ENCODE measurements at places on chromosomes 4 and X.
A peak's percentile ranks its signal among the peaks of the same experiment; 100 is the strongest.

DNA sequence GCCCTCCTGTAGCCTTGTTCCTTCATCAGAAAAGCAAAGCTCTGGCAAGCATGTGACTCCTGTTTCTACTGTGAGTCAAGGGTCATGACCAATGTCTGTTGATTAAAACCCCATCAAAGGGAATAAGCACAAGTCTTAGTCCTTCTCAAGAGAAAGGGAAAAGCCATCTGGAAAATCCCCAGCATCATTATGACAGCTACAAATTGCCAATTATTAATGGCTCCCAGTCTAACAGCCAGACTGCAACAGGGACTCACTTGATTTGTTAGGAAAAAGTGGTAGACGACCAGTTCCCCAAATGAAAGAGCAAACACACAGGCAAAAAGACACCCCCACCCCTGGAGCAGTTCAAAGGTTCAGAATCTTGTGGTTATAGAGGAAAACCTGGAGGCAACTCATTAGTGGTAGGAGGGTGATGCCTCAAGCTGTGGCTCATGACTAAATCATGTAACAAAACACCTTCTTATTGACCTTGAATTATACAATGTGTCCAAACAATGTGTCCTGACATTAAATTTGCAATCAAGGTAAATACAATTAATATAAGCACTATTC lies 315.7 kb downstream of the HNRNPD start:
- DNase-seq, result no peak

- DNase-seq, result peak; percentile 96
Measured at GRCh38 chrX:154762537-154763296, at the start of gene DKC1. TSS of gene DKC1 (plus strand) at chrX:154762864. CDS start at chrX:154762966, 102 bp downstream.

- DNase-seq, result no peak
Measured at GRCh38 chr4:6701371-6701770, 7.7 kb downstream of the S100P start.

GRCh38 chr4:149584722-149585121 lies 230.9 kb downstream of the IQCM start:
- no peak for DNase-seq

- no peak for DNase-seq
Measured at GRCh38 chr4:138960175-138960710, 55.3 kb upstream of the NOCT start.

DNA sequence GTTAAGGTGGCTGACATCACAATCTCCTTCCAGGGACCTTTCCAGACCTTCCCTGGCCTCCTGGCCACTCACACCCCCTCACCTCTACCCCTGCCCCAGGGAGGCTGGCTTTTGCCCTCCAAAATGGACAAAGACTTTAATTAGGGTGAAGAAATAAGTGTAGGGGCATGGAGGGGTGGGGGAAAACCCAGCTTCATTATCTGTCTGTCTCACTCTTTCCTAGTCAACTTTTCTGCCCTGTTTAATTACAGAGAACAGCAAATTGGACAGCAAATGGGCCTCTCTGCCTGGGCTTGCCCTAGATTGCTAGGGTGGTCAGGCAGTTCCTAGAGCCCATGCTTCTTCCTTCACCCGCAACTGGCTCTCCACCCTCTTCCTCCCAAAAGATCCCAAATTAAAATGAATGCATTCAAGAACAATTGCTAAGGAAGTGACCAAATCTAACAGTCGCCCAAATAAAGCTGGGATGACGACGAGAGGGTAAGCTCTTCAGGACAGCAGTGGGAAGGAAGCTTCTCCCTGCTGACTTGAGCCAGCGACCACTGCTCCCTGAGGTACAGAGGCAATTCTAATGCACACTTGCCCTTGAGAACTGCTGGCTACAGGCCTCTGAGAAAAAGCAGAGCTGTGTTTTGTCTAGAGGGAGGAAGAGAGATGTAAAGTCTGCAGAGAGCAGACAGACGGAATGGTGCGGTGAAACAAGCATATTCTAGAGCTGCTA lies 12.4 kb downstream of the RAI2 start:
- no peak for DNase-seq

DNA sequence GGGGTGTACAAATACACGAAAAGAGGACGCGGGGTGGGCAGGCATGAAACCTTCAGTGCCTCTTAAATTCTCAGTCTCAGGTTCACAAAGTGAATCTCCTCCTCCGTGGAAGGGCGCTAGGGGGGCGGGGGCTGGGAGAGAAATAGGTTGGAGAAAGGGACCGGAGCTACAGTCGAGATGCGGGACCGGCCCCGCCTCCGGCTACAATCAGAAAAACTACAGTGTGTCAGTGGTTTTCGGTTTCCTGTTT lies 3.4 kb downstream of the MAML3 start:
- no peak for DNase-seq

DNA sequence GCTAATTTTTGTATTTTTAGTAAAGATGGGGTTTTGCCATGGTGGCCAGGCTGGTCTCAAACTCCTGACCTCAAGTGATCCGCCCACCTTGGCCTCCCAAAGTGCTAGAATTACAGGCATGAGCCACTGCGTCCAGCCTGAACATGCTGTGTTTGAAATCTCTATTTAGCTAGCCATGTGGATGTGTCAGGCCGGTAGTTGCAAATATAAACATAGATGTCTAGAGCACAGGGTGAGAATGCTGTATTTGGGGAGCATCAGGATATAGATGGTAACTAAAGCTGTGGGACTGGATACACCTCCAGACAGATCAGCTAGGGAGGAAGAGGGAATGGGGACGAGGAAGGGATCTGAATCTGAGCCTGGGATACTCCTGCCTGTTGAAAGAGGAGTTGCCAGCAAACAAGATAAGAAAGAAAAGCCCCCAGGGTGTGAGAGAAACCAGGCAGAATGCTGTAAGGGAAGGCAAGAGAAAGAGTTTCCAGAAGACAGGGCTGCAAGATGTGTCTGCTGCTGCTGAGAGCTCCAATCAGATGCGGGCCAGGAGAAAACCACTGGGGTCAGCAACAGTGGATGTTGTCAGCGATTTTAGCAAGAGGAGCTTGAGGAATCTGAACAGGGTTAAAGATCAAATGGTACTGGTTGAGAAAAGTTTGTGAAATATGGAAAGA lies 177.4 kb downstream of the PALLD start:
- no peak for DNase-seq

DNA sequence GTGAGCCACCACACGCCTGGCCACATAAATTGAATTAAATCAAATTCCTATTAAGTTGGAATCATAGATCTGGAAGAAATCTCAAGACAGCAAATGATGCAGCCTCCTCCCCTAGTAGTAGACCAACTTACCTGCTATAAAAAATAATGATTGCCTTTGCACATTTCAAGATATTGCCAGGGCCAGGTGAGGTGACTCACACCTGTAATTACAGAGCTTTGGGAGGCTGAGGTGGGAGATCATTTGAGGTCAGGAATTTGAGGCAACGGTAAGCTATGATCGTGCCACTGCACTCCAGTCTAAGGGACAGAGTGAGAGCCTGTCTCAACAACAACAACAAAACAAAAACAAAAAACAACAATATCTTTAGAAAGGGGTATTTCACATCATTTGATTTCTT lies 17.0 kb upstream of the WWC2 start:
- DNase-seq, result no peak

- DNase-seq, result no peak
Measured at GRCh38 chr4:7861440-7861881, 78.2 kb downstream of the AFAP1 start.

- DNase-seq, result peak; percentile 10
Measured at GRCh38 chr4:151887031-151887815, 126.4 kb upstream of the GATB start.

DNA sequence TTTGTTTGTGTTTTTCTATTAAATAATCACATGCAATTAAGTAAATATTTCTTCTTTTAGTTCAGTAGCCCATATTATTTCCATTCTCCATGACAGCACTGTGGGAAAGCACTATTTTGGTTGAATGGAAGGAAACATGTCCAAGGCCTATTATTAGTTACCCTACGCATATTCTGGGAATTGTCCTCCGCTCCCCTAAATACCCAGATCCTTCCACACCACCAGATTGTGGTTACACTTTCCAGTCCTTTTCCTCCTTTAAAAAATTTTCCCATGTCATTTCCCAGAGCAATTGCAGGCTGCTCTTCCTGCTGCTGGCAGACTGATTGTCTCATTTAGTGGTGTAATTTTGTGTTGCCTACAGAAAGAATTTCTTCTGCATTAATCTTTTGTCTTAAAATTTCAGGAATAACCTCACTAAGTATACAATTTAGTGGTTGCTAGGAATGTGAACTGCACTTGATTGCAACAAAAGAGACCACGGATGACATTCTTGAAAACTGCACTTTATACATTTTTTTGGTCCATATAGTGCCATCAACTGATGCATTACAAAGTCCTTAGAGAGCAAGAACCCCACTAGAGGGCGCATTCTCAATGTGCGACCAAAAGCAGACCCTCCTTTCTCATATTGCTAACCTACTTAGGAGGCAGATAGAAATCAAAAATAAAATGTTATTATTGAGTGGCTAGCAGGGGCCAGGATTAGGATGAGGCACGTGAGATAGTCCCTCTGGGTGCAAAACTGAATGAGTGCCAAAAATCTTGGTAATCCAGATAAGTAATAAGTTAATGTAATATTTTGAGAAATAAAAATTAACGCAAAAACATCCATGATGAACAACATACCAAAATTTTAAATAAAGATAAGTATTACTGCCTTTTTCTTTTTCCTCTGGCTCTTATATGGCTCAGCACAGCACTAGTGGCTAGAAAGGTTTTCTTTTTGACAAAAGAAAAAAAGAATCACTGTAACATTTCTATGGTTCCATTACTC lies 98.8 kb upstream of the IQCM start:
- no peak for DNase-seq

DNA sequence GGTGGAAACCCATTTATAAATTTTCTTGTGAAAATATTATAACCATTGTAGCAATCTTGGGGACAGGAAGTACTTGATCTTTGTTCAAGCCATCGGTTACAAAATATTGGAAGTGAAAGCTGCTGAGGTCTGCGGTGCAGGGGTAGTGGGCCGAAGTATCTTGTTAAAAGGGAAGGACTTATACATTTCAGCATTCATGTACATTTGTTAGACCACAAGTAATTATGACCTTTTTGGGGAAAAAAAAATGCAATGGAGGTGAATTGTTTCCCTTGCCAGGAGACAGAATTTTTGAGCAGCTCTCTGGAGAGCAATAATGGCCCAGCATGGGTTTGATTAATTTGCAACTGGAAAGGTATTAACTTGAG lies 121.3 kb downstream of the EGF start:
- no peak for DNase-seq

- no peak for DNase-seq
Measured at GRCh38 chr4:138205531-138206233, 36.5 kb downstream of the SLC7A11 start.

All from GDM1 (cell line).